CD4-positive, alpha-beta T cell treated with Interleukin-15 for 4 hours (primary cell): ENCODE measurements at places on chromosomes 6 and 20.

DNA sequence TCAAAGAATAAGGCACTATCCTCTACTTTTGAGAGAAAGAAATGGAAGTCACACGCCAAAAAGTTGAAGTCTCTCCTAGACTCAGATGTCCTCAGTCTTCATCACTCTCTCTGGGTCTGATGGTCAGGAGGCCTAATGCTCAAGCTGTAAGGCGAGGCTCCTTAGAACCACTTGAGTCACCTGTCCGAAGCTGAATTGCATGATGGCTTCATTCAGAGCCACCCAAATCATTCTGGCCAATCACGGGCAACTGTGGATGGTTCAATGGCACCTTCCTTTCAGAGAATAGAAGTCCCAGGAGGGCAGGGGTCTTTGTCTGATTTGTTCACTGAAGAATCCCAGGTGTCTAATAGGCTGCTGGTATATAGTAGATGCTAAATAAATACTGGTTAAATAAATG, 69.4 kb upstream of the RNF24 start:
- DNase-seq: no peak

GRCh38 chr20:8587251-8587650, 455.2 kb downstream of the PLCB1 start:
- DNase-seq: no peak

DNA sequence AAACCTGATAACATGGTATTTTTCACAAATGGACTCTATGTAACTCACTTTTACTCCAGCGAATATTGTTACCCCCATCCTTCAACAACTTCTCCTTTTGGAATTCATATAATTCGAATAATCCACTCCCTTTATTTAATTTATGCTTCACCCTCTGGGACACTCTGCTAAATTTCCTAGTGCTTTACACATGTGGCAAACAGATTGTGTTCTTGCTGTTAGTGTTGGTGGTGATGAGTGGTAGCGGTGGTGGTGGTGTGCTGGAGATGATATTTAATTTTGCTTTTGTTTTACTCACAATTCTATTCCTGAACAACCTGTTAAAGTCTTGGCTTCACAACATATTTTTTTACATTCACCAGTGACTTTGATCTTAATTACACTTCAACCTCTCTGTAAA, 32.8 kb downstream of the HTR1B start:
- DNase-seq: no peak

- DNase-seq: no peak
Observed at GRCh38 chr6:26336355-26337198, 28.4 kb upstream of the BTN3A2 start.

- DNase-seq: no peak
Observed at GRCh38 chr6:2063547-2063946, 181.9 kb downstream of the GMDS start.

DNA sequence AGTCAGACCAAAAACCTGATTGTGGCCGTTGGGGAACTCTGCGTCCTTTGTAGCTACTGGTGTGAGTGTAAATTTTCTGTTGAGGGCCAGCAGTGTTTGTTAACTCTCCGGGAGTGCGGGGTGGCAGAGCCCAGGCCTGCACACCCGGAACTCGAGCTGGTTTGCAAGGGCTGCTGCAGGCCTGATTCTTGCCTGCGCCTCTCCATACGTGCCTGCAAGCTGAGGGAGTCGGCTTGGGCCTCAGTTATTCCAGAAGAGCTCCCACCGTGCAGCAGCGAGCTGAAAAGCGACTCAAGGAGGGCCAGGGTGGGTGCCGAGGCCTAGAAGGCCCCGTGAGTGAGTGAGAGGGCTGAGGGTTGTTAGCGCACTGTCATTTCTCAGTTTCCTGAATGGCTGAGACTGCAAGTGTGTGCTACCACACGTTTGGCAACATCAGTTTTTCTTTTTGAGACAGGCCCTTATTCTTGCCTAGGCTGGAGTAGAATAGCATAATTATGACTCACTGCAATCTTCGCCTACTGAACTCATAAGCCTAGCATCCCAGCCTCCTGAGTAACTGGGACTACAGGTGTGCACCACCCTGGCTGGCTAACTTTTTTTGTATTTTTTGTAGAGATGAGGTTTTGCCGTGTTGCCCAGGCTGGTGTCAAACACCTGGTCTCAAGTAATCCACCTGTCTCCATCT, 33.9 kb upstream of the KIF13A start:
- DNase-seq: no peak
